ENCODE measurements at places on chromosomes 12 and 14.

DNA sequence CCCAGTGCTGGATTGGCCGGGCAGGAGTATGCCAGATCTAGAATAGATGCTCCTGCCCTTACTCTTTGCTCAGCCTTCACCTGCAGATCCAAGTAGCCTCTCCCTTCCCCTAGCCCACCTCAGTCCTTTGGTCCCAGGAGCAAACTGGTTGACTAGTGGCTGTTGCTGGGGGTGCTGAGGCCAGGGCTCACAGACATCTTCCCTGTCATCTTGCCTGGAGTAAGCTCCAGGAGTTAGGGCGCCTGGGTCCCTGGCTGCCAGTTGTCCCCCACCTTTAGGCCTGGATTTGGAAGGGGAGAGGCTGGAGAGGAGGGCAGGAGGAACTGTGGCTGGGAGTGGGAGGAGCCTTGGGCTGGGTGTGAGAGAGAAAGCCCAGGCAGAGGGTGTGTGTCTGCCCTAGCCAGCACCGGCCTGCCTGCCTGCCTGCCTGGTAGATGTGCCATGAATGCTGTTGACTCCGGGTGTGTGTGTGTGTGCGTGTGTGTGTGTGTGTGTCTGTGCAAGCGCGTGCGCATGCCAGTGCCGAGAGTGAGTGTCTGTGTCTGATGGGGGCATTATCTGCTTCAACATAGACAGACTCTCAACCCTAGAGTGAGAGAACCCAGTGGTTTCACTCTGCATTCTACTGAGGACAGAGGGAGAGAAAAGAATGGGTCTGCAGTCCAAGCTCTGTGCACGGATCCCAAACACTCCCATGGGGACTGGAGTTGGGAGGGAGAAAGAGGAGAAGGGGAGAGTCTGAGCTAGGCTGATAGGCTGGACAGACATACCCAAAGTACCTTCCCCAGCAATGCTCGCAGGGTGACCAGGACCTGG is 845 bp upstream of the RARG start:
- peak; percentile 51 for DNase-seq

- no peak for DNase-seq
Observed at GRCh38 chr14:61362072-61362750, 40.8 kb downstream of the PRKCH start.

DNA sequence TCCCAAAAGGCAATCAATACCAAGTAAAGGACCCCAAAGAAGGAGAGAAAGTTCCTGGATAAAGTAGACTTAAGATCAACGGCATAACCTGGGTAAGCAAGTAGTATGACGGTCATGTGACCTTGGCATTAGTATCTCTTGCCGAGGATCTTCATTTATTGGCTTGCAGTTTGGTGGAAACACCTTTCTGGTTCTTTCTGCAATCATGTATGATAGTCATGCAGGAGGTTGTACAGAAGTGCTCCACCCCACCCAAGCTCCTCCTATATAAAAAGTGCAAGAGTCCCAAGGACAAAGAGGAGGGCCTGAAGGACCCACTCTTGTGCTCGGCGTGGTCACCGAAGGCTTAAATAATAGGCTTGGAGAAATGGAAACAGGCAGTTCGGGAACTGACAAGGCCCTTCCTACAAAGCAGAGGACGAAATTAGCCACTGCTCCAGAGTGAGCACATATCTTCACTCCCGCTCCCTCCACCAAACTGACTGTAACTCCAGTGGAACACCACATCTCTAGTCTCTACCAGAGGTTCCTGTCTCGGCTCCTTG is 750 bp downstream of the CS start:
- peak; percentile 53 for DNase-seq

DNA sequence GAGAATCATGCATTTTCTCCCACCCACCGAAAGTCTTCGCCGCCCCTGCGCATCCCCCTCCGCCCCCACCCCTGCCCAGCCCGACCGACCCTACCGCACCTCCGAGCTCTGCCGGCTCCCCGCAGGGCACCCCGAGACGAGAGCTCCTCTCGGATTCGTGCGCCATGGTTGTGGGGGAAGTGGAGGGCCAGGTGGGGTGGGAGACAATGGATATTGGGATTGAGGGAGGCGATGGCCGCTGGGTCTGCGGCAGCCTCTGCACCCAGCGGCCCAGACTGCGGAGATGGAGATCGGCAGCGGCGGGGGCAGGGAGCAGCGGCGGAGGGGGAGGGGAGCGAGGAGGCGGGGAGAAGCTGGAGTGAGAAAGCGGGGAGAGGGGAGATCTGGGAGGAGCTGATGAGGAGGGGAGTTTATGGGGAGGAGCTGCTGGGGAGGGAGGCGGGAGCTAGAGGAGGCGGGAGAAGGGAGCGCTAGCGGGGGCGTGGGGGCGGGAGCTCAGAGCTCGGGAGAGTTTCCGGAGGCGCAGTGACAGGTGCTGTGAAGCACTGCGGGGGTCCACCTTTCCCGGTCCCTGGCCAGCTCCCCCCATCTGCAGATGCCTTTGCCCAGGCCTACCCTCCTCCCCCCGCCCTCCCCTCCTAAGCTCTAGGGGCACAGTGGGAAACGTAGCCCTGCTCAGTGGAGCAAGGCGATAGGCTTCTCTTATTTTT is at the start of gene SALL2:
TSS of gene SALL2 (minus strand) at position 385 of the 710 bp plus-strand sequence. CDS start at position 166, 219 bp downstream.
- DNase-seq = peak; percentile 53

- no peak for DNase-seq
Observed at GRCh38 chr14:81281332-81281731, 60.6 kb upstream of the GTF2A1 start.

DNA sequence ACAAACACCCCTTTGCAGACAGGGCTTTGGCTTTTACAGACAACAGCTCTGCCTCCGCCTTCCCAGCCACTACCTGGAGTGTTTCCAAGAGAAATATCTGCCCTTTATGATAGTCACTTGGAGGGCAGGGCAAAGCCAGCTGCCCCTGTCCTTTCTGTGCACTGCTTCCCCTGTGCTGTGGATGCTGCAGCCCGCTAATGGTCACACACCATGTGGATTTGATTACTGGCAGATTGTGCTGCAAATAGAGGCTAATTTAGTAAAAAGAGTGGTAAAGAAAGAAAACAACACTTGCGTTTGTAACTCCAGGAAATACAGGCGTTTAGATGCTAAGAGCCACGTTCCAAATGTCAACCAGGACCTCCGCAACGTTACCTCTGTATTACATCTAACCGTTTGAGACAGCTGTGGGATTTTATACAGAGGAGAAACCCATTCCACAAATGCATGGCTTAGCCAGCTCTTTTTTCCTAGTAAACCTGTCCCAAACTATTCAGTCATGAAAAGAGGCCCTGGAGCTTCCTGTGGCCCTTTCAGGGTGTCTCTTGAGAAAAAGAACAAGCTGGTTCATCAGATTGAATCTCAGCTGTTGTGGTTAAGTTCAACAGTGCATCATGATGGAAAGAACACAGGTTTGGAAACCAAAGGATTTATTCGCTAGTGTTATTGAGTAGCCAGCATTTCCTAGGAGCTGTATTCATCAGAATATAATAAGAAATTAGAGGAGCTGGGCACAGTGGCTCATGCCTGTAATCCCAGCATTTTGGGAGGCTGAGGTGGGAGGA is 30.1 kb upstream of the PWP1 start:
- no peak for DNase-seq

GRCh38 chr12:86091681-86092080 is 164.5 kb downstream of the MGAT4C start:
- DNase-seq = no peak

DNA sequence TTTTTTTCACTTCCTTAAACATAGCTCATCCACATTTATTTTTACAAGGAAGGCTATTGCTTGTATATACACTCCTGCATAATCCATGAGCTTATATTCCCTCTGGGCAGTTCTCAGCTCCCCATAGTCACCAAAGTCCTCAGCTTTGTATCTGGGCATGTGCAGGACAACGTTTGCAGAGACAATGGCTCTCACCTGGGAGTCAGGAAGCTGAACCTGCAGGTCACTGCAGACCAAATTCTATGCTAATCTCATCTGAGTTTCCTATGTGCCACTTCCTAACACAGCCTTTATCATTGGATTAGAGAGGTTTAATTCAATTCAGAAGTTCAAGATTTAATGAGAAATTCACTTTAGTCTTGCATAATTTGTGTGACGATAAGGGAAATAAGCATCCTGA is 131.5 kb downstream of the KCNK10 start:
- DNase-seq = no peak

- DNase-seq = peak; percentile 61
Observed at GRCh38 chr14:54253195-54253947, 143.4 kb upstream of the CDKN3 start.

- DNase-seq = no peak
Observed at GRCh38 chr12:106644335-106645073, 61.7 kb downstream of the RFX4 start.

DNA sequence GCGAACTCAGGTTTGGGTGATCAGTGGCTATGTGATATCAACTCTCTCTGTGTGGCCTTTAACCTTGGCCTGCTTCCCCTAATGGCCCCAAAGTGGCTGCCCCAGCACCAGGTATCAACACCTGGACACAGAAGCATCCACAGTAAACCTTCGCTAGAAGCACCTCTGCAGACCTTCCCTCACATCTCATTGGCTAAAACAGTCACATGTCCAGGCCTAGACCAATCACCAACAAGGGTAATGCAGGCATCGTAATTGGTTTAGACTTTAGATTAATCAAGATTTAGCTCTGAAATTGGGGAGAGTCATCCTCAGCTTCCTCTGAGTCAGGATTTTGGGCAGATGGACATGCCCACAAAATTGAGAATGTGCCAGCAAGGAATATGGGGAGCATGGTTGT is 92.5 kb upstream of the MYL2 start:
- DNase-seq = no peak

DNA sequence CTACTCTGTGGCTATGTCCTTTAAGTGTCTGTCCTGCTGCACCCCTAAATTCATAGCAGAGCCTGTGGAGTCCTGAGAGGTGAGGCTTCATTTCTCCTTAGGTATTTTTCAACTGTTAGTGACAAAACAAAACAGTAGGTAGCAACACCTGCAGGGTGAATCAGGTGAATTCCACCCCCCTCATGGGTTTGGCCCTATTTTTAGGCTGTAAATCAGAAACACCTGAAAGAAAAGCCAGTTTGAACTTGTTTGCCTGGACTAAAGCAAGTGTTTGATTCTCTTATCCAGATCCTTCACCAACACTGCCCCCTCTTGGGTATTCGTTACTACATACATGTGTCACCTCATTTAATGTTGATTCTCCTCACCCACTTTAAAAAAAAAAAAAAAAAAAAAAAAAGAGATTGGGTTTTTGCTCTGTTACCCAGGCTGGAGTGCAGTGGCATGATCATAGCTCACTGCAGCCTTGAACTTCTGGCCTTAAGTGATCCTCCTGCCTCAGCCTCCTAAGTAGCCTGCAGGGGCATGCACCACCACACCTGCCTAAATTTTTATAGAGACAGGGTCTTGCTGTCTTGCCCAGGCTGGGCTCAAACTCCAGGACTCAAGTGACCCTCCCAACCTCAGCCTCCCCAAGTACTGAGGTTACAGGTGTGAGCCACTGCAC is 10.3 kb downstream of the TBPL2 start:
- DNase-seq = peak; percentile 73

GRCh38 chr12:88578276-88579160 is 1.8 kb downstream of the KITLG start:
- no peak for DNase-seq

GRCh38 chr12:69630191-69630590 is 19.5 kb upstream of the LRRC10 start:
- DNase-seq = no peak

- no peak for DNase-seq
Observed at GRCh38 chr14:95359994-95360826, 40.5 kb upstream of the CLMN start.

DNA sequence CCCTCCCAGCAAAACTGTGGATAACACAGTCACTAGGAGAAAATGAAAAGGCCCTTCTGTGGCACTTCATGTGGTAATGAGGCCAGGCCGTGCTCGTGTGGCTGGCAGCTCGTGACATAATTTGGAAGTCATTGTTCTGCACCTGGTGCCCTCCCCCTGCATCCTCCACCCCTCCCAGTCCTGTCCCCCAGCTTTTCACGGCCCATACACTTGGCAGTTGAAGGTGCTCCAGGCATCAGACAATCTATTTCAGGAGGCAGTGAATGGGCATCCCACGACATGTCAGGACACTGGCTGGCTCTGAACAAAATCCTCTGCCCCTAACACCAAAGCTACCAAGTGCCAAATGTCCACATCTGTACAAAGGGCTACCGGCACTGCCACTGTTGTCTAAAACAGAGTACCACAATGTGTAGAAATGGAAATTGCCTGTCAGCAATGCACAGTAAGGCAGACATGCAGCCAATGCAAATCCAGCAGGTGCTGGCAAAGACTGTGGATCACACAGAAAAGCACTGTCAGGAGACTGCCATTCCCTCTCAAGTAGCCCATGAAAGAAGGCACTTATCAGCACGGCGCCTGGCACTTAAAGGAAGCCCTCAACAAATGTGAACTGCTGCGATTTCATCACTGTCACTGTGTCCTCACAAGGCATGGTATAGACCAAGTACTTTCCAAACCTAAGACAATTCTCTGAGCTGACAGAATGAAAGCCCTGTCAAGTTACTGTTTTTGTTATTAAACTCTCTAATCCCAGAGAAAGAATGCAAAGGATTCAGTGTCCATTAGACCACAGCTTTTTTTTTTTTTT is 39.1 kb downstream of the CORO1C start:
- DNase-seq = peak; percentile 6

DNA sequence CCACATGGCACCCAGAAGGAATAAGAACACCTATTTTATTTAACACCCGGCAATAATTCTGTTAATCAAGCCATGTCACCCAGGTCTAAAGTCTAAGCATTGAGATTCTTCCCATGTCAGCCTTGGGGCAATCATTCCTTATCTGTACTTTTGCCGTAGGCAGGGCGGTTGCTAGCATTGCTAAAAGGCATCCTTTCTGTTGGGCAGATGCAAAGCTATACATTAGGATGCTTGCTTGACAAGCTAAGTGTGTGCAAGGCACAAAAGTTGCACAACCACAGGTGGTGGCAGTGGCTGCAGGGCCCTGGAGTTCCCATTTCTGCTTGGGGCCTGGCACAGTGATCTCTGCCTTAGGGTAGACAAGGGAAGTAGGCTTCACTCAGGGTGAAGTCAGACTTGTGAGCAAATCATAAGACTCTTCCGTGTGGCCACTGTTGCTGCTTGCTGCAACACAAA is 12.5 kb upstream of the GALNT6 start:
- DNase-seq = no peak

DNA sequence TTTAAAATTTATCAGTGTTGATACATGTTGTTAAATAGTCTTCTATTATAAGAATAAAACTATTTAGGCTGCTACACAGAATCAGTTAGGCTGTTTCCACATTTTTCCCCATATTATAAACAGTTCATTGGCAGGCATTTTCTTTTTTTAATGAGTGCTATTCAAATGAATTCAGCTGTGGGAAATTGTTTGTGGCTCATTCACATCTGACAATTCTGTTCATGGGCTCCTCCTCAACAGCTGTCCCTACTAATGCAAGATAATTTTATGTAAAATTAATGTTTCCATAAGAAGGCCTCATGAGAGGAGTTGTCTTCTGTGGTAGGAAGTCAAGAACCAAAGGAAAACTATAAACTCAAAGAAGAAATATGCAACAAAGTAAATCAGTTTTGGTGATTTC is 218.0 kb downstream of the PPFIA2 start:
- DNase-seq = no peak

All from activated CD4-positive, alpha-beta T cell treated with anti-CD3 and anti-CD28 coated beads, Interleukin-2, Interleukin-6, amounts not matched to agents 100 ng/mL and 50 ng/mL, durations not matched to agents 16 hours and 8 hours (primary cell).